BJ (cell line): ENCODE measurements at places on chromosomes 16 and 17.

DNA sequence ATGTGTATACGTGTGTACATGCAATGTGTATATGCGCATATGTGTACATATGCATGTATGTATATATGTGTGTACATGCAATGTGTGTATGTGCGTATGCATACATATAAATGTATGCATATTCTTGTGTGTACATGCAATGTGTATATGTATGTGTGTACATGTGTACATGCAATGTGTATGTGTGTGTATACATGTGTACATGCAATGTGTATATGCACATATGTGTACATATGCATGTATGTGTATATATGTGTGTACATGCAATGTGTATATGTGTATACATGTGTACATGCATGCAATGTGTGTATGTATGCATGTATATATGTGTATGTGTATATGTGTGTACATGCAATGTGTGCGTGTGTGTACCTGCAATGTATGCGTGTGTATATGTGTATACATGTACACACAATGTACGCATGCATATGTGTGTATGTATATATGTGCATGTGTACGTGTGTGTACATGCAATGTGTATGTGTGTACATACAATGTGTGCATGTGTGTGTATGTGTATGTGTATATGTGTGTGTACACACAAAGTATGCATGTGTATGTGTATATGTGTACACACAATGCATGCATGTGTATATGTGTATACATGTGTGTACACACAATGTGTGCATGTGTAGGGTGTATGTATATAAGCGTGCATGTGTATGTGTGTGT, 167.7 kb downstream of the SHISA9 start:
- no peak for DNase-seq

DNA sequence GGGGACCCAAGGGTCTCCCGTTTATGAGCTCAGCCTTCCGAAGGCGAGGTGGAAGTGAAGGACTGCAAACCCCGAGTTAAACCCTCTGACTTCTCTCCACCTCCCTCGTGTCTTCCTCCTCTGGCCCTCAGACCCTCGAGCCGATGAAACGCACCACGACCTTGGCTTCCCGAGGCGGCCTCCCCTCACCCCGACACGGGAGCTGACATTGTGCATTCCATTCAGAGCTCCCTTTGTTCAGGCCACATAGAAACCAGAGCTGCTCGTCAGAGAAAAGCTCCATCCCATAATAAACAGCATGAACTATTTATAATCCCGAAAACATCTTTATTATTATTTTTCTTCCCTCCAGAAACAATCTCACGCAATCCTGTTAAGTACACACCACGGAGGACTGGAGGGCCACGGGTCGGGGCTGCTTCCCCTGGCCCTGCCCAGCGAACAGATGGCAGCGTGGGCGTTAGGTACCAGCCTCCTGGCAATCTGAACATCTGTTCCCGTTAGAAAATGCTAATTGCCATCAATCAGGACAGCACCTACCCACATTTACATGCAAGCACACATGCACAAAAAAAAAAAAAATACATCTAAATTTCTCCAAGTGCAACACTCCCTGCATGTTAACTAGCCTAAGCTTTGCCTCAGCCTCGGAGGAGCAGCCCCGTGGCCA, 145.7 kb downstream of the RBFOX3 start:
- DNase-seq = no peak

GRCh38 chr16:46848768-46849764, 18.1 kb upstream of the C16orf87 start:
- no peak for DNase-seq

DNA sequence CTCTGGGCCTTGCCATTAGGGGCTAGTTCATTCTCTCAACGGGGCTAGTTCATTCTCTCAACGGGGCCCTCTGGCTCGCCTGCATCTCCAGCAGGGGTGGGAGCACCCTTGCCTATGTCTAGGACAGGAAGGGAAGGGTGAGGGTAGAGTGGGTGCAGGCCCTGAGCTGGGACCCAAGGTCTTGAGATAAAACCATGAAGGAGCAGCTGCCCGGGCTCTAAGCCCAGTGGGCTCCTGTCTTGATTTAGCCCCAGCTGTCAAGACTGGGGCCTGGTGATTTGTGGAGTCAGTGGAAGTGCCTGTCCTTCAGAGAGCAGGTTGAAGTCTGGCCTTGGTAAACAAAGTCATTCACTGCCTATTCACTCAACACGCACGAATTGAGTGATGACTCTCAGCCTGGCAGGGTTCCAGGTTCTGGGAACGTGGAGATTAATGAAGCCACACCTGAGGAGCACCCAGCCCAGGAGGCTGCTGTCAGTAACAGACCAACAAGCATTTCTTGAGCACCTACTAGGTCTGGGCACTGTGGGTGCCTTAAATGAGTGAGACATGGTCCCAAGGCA, 35.4 kb downstream of the WNT3 start:
- DNase-seq = no peak

- DNase-seq = no peak
Measured at GRCh38 chr17:48589060-48589830, 796 bp downstream of the HOXB3 start.

GRCh38 chr17:21037117-21037803, 5.6 kb downstream of the USP22 start:
- DNase-seq = no peak

DNA sequence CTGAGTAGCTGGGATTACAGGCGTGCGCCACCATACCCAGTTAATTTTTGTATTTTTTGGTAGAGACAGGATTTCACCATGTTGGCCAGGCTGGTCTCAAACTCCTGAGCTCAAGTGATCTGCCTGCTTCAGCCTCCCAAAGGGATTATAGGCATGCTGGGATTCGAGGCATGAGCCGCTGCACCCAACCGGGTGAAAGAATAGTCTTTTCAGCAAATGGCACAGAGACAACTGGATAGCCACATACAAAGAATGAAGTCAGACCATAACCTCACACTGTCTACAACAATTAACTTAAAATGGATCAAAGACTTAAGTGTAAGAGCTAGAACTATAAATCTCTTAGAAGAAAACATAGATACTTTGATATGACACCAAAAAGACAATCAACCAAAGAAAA, 67.6 kb downstream of the TBC1D16 start:
- DNase-seq = no peak

DNA sequence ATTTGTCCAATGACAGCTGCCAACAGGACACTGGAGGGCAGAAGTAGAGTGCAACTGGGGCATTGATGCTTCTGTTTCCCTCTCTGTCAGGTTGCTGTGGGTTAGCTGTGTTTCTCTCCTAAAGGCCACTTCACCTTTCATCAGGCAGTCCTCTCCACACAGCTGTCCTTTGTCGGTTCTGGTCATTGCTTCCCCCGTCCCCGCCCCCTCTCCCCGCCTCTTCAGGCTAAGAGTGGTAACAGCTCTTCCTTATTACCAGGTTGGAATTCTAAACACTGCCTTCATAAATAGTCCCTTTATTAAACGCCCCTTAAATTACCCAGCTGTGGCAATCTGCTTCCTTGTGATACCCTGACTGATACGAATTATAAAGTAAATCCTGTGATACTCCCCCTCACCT, 31.8 kb upstream of the NSRP1 start:
- no peak for DNase-seq

GRCh38 chr17:77440560-77440981, 299.8 kb downstream of the SEC14L1 start:
- DNase-seq = no peak

GRCh38 chr16:57529391-57530103, 6.8 kb downstream of the CCDC102A start:
- DNase-seq = no peak

- DNase-seq = no peak
Measured at GRCh38 chr16:66933776-66934137, 445 bp downstream of the CIAO2B start.

GRCh38 chr17:40301315-40301714, 7.7 kb upstream of the RARA start:
- DNase-seq = no peak

DNA sequence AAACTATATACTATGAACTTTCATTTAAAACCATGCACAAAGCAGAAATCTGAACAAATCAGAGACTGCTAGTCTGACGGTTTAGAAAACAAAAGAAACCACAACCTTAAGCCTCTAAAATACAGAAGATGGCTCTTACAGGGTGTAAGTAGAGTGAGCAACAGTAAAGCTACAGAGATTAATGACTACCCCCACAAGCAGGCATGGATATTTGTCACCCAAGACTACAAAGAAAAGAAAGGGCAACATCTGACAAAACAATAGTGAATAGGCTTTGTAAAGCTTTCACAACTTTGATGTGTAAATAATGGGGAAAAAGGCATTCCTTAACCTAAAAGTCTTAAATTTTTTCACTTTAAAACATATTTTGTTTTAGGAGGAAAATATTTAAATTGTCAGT, 75.0 kb downstream of the SPAG9 start:
- DNase-seq = no peak
